GM12878 (cell line): ENCODE measurements at places on chromosomes 11 and 22. TPM values are rescaled to one million over a fixed set of nuclear protein-coding genes. Genes with fewer than 3 reads are reported as not detected.

- no peak for DNase-seq
These were observed 31.8 kb downstream of the MRGPRX1 start for GRCh38 chr11:18907391-18907790.

- no peak for DNase-seq
These were observed 266.4 kb upstream of the NCAM1 start for GRCh38 chr11:112694813-112695212.

The CTSC gene
- total RNA-seq = 359 and 381 TPM in 2 replicates

The CAVIN3 gene
- total RNA-seq = 7.8 and 8.6 TPM in 2 replicates

DNA sequence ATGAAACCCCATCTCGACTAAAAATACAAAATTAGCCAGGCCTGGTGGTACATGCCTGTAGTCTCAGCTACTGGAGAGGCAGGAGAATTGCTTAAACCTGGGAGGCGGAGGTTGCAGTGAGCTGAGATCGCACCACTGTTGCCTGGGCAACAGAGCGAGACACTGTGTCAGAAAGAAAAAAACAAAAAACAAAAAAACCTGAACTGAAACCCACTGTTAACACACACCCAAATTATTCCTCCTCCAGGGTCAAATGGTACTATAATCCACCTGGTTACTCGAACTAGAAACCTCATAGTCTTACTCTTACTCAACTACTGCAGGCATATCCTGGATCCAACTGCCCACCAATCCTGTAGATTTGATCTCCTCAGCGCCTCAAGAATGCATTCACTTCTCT lies 35.5 kb downstream of the USP28 start:
- peak; percentile 47 for DNase-seq

The RASL10A gene
- total RNA-seq = 0.32 and 0.46 TPM in 2 replicates

DNA sequence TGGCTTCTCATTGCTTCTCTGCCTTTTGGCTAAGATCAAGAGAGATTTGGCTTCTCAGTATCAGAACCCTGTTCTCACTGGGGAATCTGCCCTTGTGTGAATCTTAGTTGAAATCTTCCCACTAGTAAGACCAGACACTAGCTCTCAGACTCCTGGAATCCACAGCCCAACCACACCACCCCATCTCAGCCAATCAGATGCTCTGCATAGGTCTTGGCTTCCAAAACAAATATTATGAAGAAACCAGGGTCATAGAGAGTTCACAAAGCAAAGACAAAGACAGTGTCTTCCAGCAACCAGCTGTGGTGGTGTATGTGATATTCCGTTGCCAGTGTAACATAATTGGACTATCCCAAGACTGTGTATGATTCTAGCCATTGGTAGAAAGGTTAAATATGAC lies 5.4 kb downstream of the OR8B12 start:
- DNase-seq = no peak

The RAB36 gene
- 1.0 and 1.3 TPM in 2 replicates for total RNA-seq
